ENCODE measurements at places on chromosomes 1 and 21.

DNA sequence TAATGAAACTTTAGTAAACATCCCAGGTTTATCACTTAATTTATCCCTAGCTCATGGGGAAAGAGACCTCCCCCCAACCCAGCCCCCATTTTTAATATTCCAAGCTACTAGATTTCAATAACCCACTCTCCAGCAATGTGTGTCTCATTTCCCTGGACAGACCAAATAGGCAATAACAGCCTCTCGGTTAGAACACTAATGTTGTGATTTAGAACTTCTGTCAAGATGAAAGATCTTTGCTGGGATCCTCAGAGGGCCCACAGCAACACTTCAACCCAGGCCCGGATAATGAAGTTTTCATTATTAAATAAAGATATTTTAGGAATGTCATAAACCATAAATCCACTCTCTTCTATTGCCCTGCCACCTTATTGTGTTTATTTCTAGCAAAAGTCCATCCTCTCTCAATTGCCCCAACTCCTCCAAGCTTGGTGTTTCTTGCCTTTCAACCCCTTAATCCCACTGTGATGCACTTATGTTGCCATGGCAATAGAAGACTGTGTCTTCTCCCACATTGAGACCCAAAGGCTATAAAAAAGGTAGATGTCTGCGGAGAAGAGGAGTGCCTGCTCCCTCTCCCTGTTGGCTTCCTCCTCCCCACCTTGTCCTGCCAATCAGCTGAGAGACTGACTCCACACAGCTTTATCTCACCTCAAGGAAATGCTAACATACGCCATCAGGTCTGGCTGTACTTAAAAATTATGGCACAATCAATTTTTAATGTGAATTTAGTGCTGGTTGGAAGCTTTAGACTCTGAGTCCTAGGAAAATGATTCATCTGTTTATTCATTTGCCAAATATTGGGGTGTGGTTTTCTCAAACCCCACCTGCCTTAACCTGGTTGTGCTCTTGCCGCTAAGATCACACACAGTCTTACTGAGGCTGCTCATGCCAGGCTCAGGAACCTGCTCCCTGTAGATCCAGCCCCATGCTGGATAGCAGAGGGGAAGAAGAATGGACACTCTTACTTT, 258.3 kb upstream of the CAMK1G start:
- DNase-seq = no peak

DNA sequence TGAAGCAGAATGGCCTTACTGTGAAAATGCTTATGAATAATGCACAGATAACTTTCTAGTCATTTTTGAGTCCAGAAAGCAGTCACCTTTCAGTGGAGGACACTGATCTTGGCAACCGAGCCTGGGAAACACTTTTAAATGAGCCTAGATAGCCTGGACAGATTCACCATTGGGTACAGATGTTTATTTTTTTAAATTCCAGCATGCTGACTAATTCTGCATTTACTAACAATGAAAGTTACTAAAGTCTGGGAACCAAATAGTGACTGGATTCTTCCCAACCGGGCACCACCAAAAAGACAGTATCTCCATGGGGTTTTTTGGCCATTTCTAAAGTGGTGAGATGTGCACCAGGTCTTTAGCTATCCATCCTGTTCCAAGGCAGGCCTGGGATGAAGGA, 3.3 kb upstream of the FMOD start:
- DNase-seq = no peak

GRCh38 chr1:8740034-8740449, 77.4 kb downstream of the RERE start:
- no peak for DNase-seq

- no peak for DNase-seq
Observed at GRCh38 chr1:32341971-32342370, 5.9 kb upstream of the MARCKSL1 start.

GRCh38 chr1:200453553-200453905, 43.7 kb upstream of the ZNF281 start:
- DNase-seq = no peak

- DNase-seq = no peak
Observed at GRCh38 chr1:221574529-221574928, 167.4 kb downstream of the DUSP10 start.
